Stimulated activated CD8-positive, alpha-beta memory T cell treated with anti-CD3 and anti-CD28 coated beads, Interleukin-7, amount 100 ng/mL, for 1 hour (primary cell): ENCODE measurements at places on chromosomes 16 and 17.

DNA sequence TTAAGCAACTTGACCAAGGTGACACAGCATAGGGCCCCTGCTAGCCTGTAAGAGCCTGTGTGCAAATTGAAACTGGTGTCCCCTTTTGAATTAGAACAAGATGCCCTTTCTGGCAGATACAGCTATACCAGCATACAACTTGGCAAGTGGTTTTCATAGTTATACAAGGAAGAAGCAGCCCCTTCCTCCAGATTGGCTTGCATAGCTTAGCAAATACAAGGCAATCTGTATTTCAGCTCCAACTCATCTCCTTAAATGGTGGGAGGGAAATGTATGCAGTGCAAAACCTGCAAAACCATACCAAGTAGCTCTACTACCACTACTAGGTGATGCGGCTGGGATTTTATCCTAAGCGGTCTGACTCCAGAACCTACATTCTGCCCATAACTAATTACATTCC is 427.1 kb downstream of the HAPSTR1 start:
- no peak for DNase-seq

DNA sequence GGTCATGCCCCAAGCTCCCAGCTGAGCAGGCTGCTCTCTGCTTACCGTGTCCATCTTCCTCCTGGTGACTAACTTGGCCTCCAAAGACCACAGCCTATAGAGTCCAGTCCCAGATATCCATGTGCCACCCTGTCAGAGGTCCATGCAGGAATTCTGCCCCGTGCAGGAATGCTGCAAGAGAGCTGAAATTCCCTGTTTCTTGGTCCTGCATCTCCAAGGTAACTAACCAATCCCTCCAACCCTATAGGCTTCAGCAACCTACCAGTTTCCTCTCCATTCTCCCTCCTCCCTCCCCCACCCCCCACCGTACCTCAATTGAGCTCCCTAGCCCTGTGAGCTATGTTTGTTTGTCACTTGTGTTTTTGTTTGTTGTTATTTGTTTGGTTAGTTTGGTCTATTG is 9.6 kb upstream of the MKS1 start:
- DNase-seq = no peak

DNA sequence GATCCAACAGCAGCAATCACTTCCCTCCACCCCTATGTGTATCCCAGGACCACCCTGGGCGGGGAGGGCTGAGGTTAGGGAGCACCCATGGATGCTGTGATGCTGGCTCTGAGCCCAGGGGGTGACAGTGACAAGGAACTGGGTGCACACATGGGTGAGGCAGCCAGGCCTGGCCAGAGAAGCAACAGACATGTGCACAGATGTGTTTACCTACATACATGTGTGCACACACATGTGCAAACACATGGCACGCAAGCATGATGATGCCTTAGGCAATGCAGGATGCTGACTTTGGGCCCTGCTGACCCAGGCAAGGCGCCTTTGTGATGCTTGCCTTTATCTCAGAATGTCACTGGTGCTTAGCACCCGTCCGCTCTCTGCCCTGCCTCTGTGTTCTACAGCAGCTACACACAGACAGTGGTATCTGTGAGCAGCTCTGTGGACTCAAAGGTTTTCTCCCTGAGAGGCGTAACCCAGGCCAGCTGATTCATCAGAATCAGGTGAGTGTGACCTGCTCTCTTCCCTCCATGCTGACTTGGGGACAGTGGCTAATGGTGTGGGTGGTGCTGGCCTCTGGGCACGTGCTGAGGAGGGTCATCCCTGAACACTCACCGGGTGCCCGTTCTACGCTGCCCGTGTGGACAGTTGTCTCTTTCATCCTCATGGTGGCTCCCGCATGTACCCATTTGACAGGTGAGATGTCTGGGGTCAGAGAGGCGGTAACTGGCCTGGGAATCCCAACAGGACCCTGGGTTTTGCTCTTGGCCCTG is 38.5 kb upstream of the KSR1 start:
- no peak for DNase-seq

GRCh38 chr16:67158637-67159600 is 790 bp downstream of the TRADD start:
- DNase-seq = peak; percentile 37

DNA sequence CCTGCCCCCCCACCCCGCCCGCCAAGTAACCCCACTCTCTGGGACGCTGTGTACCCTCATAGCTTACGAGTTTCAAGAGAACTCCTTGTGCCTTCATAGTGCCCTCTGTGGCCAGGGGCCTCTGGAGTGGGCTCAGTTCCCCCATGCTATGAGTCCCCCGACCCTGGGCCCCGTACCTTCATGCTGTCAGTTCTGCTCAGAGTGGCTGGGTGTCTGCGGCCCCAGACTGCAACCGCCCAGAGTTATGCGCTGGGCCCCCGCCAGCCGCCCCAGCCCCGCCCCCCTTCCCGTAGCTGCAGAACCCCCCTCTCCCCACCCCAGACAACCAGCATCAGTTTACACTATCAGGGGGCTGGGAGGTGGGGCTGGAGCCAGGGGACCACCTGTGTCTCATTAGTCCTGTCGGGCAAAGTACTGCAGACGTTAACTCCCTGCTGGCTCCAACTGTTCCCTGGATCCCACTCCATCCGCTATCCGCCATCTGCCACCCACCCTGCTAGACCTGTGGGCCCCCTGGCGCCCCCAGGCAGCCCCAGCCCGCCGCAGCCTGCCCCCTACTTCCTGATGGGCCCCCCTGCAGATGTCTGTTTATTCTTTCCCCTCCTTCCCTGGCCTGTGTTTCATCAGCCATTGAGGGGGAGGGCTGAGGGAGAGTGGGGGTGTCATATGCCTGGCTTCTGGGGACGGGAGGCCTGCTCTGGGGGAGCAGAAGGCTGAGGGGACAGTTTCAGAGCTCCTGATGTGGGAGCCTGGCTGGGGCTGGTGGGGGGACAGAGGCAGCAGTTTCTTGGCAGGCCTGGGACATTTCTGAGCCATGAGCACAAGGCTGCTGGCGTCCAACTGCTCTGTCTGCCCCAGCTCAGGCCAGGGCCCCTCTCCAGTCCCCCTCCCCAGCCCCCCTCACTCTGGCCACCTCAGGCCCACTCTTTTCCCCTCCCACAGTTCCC is at the start of gene MFAP4:
TSS of gene MFAP4 (minus strand) at position 217 of the 947 bp plus-strand sequence. CDS start at position 182, 35 bp downstream.
- no peak for DNase-seq

DNA sequence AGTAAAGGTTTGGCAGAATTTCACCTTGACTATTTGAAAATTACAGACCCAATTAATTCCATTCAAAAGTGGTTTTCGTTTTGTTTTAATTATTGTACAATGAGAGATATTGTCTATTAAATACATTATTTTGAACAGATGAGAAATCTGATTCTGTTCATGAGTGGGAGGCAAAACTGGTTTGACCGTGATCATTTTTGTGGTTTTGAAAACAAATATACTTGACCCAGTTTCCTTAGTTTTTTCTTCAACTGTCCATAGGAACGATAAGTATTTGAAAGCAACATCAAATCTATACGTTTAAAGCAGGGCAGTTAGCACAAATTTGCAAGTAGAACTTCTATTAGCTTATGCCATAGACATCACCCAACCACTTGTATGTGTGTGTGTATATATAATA is 72.6 kb downstream of the CDK12 start:
- no peak for DNase-seq

- DNase-seq = no peak
Observed at GRCh38 chr16:3012246-3012645, 477 bp upstream of the CLDN9 start.

DNA sequence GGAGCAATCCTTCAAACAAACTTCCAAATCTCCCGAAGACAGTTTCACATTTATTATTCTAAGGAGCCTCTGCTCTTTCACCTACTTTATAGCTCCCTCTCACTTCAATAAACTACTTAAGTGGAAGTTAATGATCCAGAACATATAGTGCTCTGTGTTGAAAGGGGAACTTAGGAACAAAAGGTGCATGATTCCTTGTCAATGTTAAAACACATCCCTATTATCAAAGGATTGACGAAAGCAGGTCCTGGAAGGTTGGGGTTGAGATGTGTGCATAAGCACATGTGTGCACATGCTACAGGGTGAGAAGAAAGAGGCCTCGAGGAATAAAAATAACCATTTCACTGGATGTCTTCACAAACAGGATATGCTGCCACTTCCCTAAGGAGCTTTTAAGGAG is 170.3 kb downstream of the SLC39A11 start:
- DNase-seq = no peak

DNA sequence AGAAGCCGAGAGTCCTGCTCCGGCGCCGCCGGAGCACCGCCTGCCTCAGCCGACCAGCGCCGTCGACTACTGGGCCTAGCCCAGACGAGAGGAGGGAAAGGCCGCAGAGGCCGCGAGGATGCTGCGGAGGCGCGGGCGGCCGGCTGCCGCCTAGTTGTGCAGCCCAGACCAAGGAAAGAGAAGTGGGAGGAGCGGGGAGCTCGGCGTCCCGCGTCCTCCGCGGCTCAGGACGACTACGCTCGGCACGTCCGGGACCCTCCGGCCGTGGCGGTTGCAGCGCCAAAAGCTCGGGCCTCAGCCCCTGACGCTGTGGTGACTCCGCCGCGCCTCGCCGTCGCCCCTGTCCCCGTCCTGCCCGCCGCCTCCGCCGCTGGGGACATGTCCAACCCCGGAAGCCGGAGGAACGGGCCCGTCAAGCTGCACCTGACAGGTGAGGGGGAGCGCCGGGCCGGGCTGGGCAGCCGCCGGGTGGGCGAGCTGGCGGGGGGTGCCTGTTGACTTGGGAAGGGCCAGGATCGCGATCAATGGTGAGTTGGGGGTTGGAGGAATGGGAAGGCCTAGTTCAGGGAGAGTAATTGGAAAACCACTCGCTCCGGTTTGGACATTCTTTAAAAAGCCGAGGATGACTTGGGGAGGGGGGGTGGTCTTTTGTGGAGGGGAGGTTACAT is 37.7 kb downstream of the RNF135 start:
- peak; percentile 23 for DNase-seq

- DNase-seq = no peak
Observed at GRCh38 chr17:1108478-1108764, 71.4 kb downstream of the ABR start.

GRCh38 chr17:66791347-66791746 is 43.6 kb upstream of the CACNG5 start:
- no peak for DNase-seq
